Right lung (tissue), 10 donors: ENCODE measurements at places on chromosomes 7 and 10.

- DNase-seq, result no peak
Measured at GRCh38 chr7:14606101-14606500, 296.4 kb downstream of the DGKB start.

DNA sequence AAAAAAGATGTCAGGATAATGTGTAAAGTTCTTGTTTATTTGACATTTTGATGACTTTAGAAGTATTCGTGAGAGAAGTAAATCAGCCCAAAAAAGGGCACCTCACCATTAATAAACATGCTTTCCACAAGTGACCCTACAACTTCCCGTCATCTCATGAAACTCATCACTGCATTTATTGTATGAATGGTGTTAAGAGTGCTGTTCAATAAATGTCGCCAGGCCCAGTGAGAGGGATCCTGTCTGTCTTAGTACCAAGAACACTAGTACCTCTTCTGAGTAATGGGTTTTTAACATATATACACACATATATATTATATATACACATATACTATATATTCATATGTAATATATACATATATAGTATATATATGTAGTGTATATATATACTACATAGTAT, 61.9 kb downstream of the TMEM26 start:
- no peak for DNase-seq

DNA sequence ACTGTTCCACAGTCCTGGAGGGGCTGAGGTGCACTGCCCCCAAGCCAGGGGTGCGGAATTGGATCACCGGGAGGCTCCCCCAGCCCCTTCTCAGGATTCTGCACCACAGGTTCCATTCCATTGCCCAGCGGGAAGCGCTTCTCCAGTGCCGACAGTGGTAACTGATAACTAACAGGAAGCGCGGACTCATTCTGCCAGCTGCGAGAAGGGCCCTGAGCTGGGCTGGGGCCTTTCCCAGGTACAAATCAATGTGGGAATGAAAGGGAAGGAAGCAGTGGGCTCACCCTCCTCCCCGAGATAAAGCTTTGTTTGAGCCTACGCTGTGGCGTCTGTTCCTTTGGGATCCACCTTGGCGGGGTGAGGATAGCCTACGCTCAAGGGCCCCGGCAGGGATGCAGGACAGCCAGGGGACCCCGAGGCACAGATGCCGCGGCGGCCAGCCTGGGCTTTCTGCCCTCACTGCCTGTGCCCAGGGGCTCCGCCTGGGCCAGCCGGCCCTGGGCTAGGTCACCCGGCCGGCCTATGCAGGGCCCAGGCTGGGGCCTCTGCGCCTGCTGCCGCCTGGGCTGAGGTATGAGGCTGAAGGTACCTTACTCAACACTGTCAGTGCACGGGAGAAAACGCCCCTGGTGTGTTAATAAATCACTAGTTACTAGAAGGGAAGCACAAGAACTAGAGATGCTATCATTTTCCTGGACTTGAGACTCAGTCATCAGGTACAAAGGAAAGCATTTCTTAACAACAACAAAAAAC, 39.4 kb downstream of the EN2 start:
- no peak for DNase-seq

DNA sequence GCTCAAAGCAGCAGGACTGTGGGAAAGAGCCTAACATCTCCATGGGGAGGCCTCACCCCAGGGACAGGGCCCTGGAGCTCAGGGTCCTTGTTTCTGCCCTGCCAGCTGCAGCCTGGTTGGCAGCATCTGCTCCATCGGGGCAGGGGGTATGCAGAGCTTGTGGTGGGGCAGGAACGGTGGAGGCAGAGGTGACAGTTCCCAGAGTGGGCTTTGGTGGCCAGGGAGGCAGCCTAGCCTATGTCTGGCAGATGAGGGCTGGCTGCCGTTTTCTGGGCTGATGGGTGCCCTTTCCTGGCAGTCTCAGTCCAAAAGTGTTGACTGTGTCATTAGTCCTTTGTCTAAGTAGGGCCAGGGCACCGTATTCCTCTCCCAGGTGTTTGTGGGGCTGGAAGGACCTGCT, 12.2 kb upstream of the AHCYL2 start:
- no peak for DNase-seq

- no peak for DNase-seq
Measured at GRCh38 chr7:132430041-132430855, 146.0 kb downstream of the PLXNA4 start.

DNA sequence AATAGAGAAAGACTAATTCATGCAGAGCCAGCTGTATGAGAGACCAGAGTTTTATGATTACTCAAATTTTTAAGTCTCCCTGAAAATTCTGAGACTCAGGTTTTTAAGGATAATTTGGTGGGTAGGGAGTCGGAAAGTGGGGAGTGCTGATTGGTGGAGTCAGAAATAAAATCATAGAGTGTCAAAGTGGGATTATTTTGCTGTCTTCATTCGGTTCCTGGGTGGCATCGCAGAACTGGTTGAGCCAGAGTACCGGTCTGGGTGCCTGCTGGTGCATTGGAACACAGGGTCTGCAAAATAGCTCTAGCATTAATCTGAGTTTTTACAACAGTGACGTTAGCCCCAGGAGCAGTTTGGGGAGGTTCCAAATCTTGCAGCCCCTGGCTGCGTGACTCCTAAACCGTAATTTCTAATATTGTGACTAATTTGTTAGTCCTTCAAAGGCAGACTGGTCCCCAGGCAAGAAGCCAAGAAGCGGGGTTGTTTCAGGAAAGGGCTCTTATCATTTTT, 32.4 kb downstream of the GPRIN2 start:
- DNase-seq, result no peak

DNA sequence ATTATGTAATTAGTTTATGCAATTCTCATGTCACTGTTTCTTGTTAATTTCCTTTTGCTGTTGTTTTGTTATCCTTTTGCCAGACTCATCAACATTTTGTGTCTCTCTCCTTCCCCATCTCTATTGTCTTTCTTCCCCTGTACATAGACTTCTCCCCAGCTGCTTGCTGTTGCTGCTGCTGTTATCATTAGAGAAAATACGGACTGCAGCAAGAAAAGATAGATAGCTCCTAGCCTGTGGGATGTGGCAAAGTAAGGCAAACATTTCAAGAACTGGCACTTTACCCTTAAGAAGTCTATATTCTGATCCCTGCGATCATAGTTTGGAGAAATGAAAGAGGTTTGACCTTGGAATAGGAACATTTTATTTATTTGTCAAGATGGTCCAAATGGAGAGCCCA, 162.2 kb downstream of the AOAH start:
- no peak for DNase-seq

GRCh38 chr10:132554991-132555647, 17.5 kb downstream of the INPP5A start:
- DNase-seq, result no peak

DNA sequence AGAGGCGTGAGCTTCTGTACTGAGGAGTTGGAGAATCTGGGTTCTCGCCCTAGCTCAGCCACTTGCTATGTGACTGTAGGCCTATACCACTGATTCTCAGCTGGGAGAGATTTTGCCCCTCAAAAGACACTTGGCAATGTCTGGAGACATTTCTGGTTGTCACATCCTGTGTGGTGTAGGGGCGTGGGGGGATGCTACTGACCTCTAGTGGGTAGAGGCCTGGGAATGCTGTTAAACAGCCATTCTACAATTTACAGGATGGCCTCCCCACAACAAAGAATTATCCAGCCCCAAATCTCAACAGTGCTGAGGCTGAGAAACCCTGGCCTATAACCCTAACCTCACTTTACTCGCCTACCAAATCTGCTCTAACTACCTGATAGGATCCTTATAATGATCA, 58.8 kb upstream of the GAD2 start:
- DNase-seq, result no peak

DNA sequence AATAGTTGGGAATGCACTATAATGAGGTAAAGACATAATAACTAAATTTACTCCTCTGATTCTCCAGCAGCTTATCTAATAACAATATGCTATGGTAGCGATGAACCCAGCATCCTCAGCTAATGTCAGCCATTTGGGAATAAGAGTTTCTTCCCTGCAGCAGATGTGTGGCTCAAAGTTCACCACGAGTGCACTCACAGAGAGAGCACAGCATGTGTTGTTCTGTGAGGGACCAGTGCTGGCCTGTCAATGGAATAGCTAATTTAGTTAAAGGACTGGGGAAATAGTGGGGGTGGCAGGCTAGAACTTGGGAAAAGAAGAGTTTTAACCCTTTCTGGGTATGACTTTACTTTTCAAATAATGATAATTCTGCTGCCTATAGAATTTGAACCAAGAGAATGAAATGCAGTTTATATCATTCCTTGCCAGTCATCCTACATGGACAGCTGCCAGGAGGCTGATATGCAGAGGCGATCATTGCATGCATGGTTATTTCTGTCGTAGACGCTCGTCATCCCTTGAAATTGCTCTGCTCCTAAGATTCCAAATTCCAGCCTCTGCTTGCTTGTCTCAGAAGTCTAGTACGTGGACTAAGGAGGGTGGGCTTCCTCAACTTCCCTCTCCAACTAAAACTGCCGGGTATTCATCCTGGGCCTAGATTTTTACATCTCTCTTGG, 355.6 kb downstream of the RNLS start:
- no peak for DNase-seq

DNA sequence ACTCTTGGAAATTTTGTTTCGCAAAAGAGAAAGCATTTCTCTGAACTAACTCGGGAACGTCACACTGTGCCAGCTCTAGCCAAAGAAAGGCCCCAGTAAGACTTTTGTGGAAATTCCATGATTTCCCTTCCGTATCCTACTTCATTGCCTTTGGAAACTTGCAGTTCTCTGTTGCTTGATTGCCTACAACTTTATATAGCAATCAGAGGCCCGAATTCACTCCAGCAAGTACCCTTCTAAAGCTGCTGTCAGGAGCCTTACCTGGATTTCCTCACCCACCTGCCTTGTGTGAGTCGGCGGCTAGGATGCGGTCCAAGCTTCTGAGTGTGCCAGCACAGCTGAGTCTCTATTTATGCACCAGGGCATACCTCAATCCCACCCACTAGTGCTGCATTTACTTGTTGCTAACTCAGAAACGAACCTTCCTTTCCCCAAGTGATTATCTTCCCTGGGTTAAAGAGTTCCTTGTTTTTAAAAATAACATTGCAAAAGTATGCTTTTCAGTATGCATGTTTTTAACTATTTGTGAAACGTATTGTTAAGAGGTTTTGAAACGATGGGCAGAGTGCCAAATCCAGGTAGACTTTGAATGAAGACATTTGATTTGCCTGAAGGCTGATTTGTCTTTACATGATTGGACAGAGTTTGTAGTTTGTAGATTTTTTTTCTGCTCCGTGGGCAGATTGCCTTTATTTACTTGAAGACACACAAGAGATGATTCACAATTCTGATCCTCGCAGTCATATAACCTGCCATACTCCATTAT, at the start of gene AGR2:
Gene AGR2, minus strand, starts transcription at position 326 of the 766 bp plus-strand sequence. CDS start 3,203 bp downstream, outside the sequence.
- peak; percentile 31 for DNase-seq

DNA sequence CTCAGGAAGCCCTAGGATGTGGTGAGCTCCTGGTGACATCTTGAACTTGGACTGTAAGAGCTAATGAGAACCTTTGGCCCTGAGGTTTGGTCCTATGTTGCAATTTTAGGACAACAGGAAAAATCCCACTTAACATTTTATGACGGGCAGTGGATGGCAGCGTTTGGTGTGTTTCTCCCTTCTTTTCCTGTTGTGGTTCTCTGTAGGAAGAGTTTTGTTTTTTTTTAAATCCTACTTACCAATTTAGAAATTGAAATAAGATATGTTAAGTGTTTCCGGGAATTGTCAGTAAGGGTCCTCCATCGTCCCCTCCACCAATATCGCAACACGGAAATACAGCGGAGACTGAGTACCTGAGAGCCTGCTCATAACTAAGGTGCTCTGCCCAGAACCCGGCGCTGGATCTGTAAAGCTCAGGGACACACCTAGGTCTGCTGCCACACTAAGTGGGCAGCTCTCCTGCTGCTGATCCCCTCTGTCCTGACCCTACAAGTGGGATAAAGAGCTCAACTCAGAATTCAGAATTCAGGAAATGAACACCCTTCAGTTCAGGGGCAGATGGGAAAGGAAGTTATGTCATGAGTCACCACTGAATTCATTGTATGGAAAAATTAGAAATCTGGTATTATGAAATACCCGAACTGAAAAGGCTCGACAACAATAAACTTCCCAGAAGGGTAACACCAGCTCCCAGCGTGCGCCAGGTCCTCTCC, 9.1 kb upstream of the PROSER2 start:
- DNase-seq, result no peak

GRCh38 chr7:155660758-155661093, 16.3 kb downstream of the RBM33 start:
- DNase-seq, result no peak

DNA sequence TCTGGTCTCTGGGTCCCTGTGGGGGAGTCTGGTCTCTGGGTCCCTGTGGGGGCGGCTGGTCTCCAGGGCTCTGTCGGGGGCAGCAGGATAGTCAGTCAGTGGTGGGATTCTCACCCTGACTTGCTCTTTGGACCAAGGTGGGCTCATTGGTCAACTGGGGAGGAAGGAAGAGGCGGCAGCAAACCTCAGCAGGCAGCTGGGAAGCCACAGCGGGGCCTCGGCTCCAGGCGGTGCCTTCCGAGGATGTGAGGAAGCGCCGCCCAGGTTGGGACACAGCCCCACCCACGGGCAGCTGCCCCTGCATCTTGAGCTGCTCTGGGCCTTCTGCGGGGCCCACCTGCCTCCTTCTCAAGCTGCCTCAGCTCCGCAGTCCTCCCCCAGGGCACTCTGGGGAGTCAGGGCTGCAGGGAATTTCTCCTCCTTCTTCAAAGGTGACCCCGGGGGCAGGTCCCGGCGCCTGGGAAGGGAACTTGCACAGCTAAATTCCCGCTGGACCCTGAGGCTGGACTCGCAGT, 20.4 kb upstream of the KNDC1 start:
- no peak for DNase-seq

DNA sequence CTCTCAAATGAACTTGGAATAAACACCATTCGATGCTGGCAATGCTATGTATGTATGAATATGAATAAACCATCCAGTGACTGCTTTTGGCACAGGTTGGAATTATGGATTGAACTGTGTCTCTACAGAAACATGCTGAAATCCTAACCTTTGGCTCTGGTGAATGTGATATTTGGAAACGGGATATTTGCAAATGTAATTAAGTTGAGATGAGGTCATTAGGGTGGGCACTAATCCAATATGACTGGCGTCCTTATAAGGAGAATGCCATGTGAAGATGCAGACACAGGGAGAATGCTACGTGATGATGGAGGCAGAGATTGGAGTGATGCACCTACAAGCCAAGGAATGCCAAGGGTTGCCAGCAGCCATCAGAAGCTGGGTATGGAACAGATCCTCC, 3.4 kb upstream of the ACTR3B start:
- DNase-seq, result no peak

GRCh38 chr10:8298896-8299570, 244.5 kb downstream of the GATA3 start:
- no peak for DNase-seq

- no peak for DNase-seq
Measured at GRCh38 chr7:85065888-85066485, 120.9 kb downstream of the SEMA3D start.

- DNase-seq, result no peak
Measured at GRCh38 chr7:130191791-130192190, 13.4 kb downstream of the TMEM209 start.

GRCh38 chr10:52741851-52742250, 30.7 kb downstream of the MBL2 start:
- no peak for DNase-seq

DNA sequence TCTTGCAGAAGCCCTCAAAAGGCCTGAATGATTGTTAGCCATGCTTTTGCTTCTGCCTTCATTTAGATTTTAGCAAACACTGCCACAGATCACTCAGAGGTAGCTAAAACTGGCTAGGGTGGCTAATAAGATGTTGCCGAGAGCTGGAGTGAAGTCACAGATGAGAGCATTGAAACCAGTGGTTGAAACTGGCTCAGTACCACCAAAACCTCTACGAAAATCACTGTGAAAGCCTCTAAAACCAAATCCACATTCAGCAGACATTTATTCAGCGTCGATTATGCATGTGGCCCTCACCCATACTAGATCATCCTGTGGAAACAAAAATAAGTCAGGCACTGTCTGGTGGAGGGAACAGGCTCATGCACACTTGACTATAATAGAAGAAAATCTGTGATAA, 50.8 kb downstream of the PIK3CG start:
- DNase-seq, result no peak
